Left lung (tissue), 14 donors: ENCODE measurements at places on chromosomes 13 and 19. TPM values are rescaled to one million over a fixed set of nuclear protein-coding genes. Genes with fewer than 3 reads are reported as not detected.

Gene PLPP2
- total RNA-seq: 13.8 TPM

Gene SCAMP4
- total RNA-seq: 75.4 TPM

Gene FLT3LG
- 10.1 TPM for total RNA-seq

Gene ZNF69
- total RNA-seq: 14.6 TPM

Gene ZNF667
- 3.0 TPM for total RNA-seq

Gene ZNF439
- 7.6 TPM for total RNA-seq

Gene ZNF350
- total RNA-seq: 7.8 TPM

Gene ZNF100
- total RNA-seq: 12.4 TPM

Gene FXYD7
- total RNA-seq: not detected

Gene SULT2A1
- not detected for total RNA-seq

Gene PABPC3
- total RNA-seq: 0.13 TPM

Gene CEACAM4
- total RNA-seq: 13.7 TPM

Gene KIR3DL1
- total RNA-seq: 0.15 TPM

Gene ADM5
- 2.0 TPM for total RNA-seq

Gene ANGPTL8
- not detected for total RNA-seq

Gene TMEM145
- 0.21 TPM for total RNA-seq

Gene CNN1
- 33.1 TPM for total RNA-seq

Gene CGB7
- total RNA-seq: 0.09 TPM

Gene POU2F2
- total RNA-seq: 10.0 TPM

Gene KCNC3
- total RNA-seq: 8.5 TPM

Gene JOSD2
- 52.0 TPM for total RNA-seq
